AG04450 (cell line): ENCODE measurements at places on chromosomes 3 and 15. TPM values are rescaled to one million over a fixed set of nuclear protein-coding genes. Genes with fewer than 3 reads are reported as not detected.
A peak's percentile ranks its signal among the peaks of the same experiment; 100 is the strongest.

GRCh38 chr3:147906285-147906684 is 497.1 kb downstream of the ZIC1 start:
- DNase-seq: no peak

DNA sequence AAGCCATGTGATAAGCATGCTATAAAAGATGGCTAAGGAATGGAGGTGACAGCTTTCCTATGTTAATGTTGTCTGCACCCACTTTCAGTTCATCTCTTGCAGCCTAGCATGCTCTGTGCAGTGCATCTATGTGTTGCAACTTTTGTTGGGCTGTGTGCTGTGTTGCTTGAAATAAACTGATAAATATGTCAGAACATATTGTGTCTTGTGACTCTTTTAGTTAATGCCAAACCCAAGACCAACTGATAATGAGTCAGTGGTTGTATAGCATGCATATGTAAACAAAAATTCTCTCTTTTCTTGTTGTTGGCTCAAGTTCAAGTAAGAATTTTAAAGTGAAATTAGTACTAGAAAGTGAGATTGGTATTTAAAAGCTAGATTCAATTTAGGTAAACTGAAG is 37.0 kb upstream of the SCN10A start:
- DNase-seq: no peak

GRCh38 chr3:192726385-192726784 is 956 bp downstream of the FGF12 start:
- no peak for DNase-seq

GRCh38 chr3:55515550-55516246 is 28.6 kb upstream of the WNT5A start:
- no peak for DNase-seq

- DNase-seq: no peak
Measured at GRCh38 chr3:141429371-141430035, 57.3 kb upstream of the RASA2 start.

DNA sequence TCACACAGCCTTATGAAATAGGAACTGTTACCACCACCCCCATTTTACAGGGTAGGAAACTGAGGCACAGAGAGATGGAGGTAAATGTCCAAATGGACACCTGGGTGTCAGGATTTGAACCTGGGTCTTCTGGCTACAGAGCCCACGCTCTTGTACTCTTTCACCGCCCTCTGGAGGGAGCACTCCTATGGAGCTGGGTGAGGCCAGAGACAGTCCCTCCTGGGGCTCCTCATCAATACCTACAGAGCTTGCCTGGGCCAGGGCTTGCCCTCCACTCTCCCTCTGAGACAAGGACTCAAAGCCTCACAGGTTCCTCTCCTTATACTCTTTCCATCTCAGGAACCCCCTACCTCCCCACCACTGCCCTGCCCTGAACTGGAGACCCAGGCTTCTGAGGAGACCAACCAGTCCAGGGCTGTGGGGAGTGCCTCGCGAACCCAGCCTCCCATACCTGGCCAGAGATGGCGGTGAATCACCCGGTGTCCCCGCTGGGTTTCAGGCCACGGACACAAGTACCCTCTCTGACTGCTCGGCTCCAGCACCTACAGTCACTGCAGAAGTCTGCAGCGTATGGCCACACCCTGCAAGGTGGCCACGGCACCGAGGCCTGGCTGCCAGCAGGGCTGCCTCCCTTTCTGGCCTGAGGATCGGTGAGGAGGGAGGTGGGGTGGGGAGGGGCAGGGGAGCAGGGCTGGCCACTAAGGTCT is 22.1 kb upstream of the ATP2B2 start:
- no peak for DNase-seq

DNA sequence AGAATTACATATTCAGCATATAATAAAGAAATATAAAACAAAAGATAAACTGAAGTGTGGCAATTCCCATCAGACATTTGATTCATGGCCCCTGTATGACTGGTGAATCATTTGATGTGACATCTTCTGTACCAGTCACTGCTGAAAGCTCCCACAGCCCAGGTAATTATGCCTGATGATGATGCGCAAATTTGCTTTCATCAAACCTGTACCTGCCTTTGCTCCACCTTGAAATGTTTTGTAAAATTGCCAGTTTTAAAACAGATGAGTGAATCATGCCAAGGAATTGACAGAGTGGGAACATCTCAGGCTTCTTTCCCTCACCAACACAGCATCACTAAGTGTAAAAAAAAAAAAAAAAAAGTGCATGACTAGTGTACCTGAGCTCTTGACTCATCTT is 66.5 kb upstream of the EIF1B start:
- no peak for DNase-seq

- DNase-seq: no peak
Measured at GRCh38 chr15:40244961-40245523, 6.2 kb downstream of the PAK6 start.

GRCh38 chr3:129558772-129559564 is 16.0 kb downstream of the H1-8 start:
- peak; percentile 32 for DNase-seq

The TMEM212 gene
- not detected in 2 replicates for polyA plus RNA-seq
